ENCODE measurements at places on chromosomes 4 and X.

- no peak for DNase-seq
Observed at GRCh38 chr4:186168750-186169149, 22.6 kb upstream of the CYP4V2 start.

DNA sequence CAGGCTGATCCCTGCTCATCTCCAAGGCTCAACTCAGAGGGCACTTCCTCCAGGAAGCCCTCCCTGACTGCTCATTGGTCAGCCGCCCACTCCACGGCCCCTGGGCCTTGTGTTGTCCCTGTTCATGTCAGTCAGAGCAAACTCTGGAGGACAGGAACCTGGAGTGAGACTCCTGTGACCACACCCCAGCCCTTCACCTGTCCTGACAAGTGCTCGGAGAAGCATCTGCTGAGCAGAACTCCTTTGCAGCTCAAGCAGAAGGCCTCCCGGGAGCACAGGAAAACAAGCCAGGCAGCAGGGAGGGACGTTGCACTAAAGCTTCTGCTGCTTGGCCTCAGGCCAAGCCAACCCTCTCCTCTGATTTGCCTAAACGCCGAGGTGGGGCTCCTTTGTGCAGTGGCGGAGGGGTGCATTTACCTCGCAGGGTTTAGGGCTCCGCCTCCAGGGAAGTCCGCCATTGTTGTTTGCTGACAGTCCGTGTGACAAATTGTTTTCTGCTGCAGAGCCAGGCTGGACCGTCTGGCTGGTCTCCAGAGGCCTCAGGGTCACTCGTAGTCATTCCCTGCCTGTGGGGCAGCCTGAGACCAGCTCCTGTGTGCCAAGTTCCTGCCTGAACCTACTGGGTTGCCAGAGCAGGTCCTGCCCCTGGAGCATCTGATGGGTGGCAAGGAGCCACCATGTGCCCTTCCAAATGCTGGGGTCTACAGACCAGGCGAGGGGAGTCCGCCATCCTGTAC, 61.8 kb downstream of the C4orf50 start:
- no peak for DNase-seq

GRCh38 chr4:185352741-185353140, 43.0 kb downstream of the LRP2BP start:
- no peak for DNase-seq

GRCh38 chr4:66516940-66517339, 846.7 kb upstream of the EPHA5 start:
- DNase-seq = no peak

DNA sequence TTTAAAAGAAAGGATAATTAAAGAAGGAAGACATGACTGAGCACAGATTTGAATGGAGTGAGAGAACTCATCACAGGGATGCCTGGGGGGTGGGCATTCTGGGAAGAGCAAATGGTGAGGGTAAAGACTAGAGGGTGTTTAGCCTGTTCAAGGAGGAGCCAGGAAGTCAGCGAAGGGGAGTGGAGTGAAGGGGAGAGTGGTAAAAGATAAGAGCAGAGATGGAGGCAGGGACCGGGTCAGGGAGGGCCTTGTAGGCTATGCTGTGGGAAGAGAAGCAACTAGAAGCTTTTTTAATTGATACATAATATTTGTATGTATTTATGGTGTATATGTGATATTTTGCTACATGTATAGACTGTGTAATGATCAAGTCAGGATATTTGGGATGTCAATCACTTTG, 2.2 kb upstream of the VGLL1 start:
- no peak for DNase-seq

- peak; percentile 11 for DNase-seq
Observed at GRCh38 chrX:11672213-11672612, 6.5 kb upstream of the ARHGAP6 start.

DNA sequence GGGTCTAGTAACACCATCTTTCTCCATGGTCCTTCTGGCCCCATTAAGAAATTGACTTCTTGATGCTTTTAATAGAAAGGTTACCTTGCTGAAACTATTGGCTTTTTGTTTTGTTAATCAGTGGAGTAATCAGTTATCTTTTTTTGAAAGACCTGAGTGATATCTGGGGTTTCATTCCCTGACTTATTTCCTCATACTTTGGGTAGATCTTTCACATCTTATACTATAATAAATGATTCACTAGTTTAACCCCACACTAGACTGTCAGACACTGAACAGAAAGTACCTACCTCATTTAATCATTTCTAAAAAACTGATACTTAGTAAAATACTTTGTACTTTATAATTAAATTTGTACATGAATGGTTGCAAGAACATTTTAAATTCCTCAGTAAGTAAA, 1021.1 kb downstream of the STIM2 start:
- DNase-seq = no peak

DNA sequence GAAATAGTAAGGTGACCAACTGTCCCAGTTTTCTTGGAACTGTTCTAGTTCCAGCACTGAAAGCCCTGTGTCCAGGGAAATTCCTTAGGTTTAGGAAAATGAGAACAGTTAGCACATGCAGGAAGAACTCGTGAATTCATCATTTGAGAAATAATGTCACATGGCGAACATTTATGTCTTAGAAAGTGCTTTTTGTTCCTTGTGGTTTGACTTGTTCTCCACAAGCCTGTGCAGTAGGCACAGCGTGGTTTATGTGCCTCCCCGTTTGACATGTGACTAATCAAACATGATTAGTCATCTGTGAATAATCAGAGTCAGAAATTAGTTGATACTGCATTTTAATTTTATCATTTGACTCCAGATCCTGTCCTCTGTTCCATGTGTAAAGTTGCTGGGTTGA, 556.0 kb upstream of the CPEB2 start:
- peak; percentile 2 for DNase-seq

- DNase-seq = no peak
Observed at GRCh38 chr4:185623444-185624258, 88.3 kb upstream of the PDLIM3 start.

DNA sequence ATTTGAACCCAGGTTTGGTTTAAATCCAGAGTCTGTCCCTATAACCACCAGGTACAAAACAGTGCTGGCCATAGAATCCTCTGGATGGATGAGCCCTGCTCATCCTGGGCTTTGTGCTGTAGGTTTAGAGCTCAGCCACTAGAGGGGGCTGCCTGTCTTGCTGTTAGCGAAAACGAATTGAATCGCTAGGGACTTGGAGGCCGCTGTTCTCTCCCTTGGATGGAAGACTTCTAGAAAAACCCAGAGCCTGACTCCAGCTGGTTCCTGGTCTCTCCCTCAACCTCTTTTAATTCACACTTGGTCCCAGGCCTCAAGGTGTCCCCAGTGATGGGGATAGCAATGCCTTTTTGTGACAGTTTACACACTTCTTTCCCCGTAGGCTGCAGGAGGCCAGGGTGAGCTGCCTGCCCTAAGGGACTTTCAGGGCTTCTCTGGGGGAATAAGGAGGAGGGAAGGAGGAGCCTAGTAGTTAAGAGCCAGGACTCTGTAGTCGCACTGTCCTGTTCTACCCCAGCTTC, 8.7 kb downstream of the RIPPLY1 start:
- DNase-seq = peak; percentile 68

DNA sequence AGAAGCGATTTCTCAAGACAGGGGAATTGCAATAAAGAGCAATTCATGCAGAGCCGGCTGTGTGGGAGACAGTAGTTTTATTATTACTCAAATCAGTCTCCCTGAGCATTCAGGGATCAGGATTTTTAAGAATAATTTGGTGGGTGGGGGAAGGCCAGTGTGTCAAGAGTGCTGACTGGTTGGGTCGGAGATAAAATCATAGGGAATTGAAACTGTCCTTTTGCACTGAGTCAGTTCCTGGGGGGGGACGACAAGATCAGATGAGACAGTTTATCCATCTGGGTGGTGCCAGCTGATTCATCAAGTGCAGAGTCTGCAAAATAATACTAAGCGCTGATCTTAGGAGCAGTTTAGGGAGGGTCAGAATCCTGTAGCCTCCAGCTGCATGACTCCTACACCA, 502.4 kb downstream of the NLGN4X start:
- peak; percentile 67 for DNase-seq

DNA sequence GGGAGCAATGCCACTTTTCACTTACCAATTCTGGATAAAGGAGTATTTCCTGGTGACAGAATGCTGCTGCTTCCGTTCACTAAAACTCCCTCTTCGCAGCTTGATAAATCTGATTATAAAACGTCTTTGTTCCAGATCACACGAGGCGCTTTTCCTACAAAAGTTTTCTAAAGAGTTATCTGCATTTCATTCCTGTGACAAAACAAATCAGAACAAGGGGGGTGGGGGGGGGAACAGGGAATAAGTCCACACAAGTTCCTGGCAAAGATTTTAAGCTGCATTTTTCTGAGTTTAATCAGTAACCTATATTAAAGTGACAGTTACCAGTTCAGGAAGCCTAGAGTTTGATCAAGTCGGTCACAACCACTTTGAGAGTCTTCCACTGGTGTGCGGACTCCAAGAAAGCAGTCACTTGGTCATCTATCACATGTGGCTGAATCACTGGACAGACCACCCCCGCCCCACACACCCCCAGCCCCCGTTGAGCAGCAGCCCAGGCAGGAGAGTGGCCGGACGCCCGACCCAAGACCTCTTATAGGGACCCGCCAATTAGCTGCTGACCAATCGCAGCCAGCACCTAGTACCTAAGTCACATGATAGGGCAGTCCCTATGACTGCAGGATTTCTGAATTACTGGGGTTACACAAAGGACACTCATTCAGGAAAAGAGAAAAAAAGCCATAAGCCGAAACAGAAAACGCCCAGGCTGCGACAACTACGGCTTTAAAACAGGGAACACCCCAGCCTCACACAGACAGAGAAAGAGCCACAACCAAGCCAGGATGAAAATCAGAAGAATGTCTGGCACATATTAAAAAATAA, 569.3 kb upstream of the DIPK2B start:
- peak; percentile 91 for DNase-seq

GRCh38 chrX:46580613-46581012, 7.0 kb downstream of the CHST7 start:
- DNase-seq = no peak

DNA sequence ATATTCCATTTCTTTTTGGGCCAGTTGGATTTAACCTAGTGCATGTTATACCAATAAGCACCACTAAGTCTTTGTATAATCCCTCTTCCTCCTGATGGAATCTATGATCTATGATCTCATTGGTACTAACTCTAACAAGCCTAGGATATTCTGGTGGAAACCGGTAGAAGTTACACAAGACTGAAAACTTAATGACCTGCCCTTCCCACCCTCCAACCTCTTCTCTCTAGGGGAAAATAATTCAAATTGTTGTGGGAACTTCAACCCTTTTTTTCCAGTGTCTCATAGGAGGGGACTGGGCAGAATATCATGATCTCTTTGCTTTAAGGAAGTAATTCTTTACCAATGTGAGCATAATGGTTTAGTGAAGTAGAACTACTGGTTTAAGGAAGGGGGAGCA, 289.5 kb upstream of the BOD1L1 start:
- peak; percentile 97 for DNase-seq

GRCh38 chr4:83024233-83024632, 10.8 kb upstream of the COPS4 start:
- DNase-seq = no peak

DNA sequence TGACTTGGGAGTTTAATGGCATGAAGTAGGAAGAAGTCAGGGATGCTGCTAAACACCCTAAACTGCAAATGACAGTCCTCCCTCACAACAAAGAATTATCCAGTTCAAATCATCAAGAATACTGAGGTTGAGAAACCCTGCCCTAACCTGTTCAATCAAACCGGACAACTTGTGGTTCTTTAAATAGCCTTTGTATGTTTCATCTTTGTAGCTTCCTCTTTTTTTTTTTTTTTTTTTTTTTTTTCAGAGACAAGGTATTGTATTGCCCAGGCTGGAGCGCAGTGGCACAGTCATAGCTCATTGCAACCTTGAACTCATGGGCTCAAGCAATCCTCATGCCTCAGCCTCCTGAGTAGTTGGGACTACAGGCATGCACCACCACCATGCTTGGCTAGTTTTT, 52.5 kb upstream of the TTC29 start:
- no peak for DNase-seq

- DNase-seq = no peak
Observed at GRCh38 chr4:89171176-89171805, 60.0 kb downstream of the TIGD2 start.

DNA sequence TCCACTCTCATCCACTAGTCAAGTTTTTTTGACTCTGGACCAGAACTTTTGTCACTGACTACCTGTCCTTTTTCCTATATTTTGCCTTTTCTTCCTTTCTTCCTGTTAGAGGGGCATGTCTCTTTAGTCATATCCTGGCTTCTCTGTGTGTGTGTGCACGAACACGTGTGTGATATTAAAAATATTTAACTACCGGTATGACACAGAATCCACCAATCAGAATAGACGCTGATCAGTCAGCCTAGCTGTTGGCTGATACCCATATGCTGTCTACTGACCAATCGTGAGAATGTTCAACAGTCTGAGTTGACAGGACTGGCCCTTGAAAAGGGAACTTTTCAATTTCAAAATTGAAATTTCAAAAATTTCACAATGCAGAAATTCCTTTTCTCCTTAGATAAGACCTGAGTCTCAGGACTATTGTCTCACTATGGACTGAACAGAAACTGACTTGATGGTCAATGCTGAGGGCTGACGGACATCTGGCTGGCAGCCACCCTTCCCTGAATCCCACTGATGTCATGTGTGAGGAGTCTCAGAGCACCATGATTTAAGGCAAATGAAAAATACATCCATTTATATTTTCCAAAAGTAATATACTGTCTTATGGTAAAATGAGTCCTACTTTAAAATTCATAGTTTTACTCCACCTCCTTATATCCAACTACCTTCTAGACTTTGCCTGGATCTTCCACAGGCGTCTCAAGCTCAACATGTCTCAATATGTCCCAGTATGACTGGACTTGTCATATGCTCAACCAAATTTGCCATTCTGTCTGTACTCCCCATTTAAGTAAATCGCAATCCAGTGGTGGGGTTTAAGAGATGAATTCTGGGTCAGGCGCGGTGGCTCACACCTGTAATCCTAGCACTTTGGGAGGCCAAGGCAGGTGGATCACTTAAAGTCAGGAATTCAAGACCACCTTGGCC, 78.0 kb downstream of the CHRNA9 start:
- DNase-seq = no peak

GRCh38 chr4:148007792-148008191, 275.9 kb downstream of the ARHGAP10 start:
- no peak for DNase-seq

DNA sequence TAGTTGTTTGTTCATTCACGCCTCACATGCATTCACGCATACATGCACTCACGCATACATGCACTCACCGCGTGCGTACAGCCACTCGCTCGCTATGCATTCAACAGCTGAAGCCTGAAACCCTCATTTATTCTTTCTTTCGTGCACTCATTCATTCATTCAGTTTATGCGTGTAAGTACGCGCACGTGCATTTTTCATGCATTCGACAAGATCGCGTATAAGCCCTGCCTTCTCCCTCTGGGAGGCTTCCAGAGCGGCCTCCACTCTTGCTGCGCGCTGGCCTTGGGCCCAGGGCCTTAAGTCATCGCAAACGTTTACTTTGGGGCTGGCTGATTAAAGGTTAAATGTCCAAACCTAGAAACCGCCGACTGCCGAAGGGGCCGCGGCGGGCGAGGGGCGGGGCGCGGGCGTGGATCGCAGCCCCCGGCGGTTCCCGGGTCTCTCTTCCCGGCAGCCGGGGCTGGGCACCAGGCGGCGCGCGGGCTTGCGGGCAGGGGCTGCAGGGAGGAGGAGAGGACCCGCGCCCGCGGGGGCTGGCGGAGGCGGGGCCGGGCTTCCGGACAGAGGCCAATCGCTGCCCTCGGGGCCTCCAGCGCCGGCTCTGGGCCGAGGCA, at the start of gene GYG2:
Gene GYG2 (plus strand): TSS at position 587 of the 615 bp plus-strand sequence. CDS start 1,259 bp downstream, outside the sequence.
- peak; percentile 28 for DNase-seq

- DNase-seq = no peak
Observed at GRCh38 chr4:2248821-2249261, 6.9 kb upstream of the HAUS3 start.

- DNase-seq = no peak
Observed at GRCh38 chr4:146110871-146111485, 64.5 kb upstream of the LSM6 start.

- DNase-seq = peak; percentile 22
Observed at GRCh38 chr4:2413821-2414610, 4.4 kb downstream of the ZFYVE28 start.

Measured in fibroblast of skin of scalp (primary cell).